GM10248 (cell line): ENCODE measurements at places on chromosomes 5 and 9.
A peak's percentile ranks its signal among the peaks of the same experiment; 100 is the strongest.

DNA sequence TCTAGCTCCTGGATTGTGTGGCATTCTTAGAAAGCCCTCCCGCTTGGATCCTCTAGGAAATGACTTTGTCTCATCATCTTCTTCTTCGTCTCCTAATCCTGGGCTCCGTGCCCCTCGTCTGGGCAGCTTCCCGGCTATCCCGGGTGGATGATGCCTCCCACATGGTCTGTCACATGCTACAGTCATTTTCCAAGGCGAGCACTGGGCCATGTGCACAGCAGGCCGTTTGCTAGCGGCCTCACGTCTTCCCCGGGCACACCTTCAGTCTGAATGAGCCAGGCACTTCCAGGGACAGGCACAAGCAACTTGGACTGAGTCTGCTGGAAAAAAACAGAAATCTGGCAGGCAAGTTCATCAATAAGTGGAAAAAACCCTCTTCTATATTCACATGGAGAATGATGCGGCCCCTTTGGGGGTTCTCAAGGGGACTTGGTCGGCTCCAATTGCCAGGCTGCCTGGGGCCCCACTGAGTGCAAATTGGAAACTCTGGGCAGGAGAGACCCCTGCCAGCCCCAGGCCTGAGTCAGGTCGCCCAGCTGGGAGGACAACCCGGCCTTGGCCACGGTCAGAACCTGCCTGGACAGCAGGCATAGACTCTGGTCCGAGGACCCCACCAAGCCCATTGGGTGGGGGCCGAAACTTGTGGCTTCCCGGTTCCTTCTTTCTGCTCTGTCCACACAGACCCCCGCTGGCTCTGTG is 11.1 kb upstream of the WNK2 start:
- no peak for DNase-seq

DNA sequence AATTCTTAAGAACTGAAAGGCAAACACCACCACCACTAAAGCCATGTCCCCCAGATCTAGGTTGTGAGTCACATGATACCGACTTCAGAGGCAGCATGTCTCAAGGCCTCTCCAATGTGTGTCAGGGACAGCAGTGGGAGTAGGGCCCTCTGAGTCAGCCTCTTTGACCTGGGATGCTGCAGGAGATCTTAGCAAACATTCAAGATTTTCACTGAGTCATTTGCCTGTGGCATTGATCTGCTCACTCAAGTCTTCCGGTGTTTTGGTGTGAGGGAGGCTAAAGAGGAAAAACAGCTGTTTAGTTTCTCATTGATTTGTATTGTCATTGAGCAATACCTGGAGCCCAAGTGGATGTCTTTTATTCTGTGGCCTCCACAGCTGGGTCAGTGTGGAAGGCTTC is 36.1 kb downstream of the TMC1 start:
- no peak for DNase-seq

GRCh38 chr9:97908705-97909104 is 13.6 kb downstream of the TRMO start:
- no peak for DNase-seq

- no peak for DNase-seq
Measured at GRCh38 chr9:110126986-110127864, 80.7 kb downstream of the C9orf152 start.

- DNase-seq: no peak
Measured at GRCh38 chr5:17799521-17799920, 165.3 kb downstream of the TAF11L14 start.

DNA sequence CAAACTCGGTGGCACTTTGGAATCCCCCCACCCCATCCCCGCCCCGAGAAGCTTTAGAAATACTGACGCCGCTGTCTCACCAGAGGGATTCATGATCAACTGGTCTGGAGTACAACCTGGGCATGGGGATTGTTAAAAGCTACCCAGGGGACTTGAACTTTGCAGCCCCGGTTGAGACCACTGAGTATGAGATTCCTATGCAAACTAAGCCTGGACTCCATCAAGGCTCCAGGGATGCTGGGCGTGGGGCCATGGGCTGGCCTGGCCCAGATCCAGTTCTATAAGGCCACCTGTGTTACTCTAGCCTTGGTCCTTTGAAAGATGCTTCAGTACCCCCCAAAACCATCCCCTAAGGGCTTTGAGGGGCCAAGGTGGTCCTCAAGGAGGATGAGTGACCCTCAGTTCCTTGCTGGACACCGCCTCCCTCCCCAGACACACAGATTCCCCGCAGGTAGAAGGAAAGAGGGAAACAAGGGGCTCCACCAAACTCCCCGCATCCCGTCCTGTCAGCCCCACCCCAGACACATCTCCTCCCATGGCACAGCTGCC is 68.5 kb downstream of the MRPL36 start:
- no peak for DNase-seq

DNA sequence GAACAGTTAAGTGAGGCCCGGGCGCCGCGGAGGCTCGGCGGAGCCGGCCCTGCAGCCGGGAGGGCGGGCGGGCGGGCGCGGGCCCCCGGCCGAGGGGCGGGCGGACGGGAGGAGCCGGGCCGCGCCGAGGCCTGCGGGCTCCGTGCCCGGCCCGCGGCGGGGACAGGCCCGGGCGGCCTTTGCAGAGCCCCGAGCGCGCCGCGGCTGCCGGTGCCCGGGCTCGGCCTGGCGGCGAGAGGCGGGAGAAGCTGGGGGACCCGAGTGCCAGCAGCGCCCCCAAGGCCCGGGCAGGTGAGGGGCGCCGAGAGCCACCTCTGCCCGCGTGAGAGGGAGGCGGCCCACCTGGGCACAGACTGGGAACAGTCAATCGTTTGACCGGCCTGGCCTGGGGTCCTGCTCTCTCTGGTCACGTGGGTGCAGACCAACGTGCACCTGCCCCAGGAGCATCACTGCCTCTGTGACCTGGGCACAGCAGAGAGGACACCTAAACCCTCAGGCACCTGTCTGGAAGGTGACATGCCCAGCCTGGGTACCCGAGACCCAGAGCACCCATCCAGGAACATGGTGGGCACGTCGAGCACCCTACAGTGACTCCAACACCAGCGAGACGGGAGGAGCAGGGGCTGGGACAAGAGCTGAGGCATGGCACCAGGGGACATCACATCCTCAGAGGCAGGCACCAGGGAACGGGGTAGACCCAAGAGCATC is 531 bp downstream of the MVB12B start:
- no peak for DNase-seq

DNA sequence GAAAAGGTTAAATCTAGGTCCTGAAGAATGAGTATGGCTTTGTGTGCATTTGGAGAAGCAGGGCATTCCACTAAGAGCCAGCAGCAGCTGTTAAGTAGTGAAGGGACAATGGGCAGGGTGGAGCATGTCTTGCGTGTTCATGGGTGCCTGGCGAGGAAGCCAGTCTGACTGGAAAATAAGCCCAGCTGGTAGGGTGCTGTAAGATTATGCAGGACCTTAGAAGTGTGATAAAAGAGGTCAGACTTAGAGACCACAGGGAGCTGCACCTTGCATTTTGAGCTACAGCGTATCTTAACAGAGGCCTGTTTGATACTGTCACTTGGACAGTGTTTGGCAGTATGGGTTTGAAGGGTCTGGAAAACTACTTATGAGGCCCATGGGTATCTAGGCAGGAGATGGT is 131.7 kb upstream of the ELL2 start:
- no peak for DNase-seq

GRCh38 chr9:107323836-107324585 is 40.9 kb downstream of the RAD23B start:
- DNase-seq: no peak

- DNase-seq: no peak
Measured at GRCh38 chr5:16304846-16305245, 125.3 kb upstream of the MARCHF11 start.

- peak; percentile 43 for DNase-seq
Measured at GRCh38 chr5:17267106-17267505, 49.7 kb downstream of the BASP1 start.

DNA sequence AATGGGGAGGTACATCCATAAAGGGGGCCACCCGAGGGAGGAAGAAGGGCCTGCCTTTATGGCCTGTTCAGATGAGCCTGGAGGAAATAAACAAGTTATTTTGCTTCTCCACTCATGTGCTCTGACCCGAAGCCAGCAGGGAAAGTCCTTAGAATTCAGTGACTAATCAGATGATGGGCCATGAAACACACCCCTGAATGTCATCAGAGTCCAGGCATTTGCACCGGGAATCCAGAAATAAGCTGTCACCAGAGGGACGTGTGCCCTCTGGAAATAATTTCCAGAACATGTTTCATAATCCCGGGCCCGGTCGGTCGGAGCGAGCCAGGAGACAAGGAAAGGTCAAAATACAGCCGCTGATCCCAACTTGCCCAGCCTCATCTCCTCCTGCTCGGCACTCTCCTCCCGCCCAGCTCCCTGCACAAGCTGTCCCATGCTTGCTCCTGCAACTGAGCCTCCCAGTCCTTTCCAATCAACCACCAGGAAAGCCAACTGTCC is 73.6 kb upstream of the ZNF622 start:
- no peak for DNase-seq

DNA sequence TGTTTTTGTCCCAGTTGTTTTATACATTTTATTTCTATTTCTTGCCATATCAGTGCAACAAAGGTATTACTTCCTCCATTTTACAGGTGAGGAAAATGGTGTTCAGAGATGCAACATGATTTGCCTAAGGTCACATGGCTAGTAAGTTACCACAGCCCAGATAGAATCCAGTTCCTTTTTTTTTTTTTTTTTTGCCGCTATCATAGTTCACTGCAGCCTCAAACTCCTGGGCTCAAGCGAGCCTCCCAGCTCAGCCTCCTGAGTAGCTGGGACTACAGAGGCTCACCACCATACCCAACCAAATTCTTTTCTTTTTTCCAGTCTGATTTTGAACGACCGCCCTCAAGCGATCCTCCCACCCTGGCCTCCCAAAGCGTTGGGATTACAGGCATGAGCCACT is 480 bp upstream of the CCDC69 start:
- DNase-seq: no peak

DNA sequence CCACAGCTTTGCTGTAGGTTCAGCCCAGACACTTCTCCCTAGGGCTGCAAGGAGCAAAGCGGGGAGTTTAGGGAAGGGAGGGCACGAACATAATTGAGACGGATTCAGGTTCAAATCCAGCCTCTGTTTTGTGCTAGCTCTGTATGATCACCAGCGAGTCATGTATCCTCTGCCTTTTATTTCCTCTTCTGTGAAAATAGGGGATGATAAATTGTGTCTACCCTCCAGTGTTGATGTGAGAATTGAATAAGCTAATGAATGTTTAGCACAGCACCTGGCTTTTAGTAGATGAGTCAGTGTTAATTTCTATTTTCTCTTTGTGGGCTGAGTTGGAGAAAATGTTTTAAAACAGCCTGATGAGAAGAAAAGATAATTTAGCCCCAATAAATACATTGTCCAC is 6.2 kb downstream of the MLANA start:
- no peak for DNase-seq

- no peak for DNase-seq
Measured at GRCh38 chr9:135350003-135350315, 129.6 kb upstream of the PPP1R26 start.

GRCh38 chr5:102815084-102815483 is 60.0 kb downstream of the PAM start:
- no peak for DNase-seq

DNA sequence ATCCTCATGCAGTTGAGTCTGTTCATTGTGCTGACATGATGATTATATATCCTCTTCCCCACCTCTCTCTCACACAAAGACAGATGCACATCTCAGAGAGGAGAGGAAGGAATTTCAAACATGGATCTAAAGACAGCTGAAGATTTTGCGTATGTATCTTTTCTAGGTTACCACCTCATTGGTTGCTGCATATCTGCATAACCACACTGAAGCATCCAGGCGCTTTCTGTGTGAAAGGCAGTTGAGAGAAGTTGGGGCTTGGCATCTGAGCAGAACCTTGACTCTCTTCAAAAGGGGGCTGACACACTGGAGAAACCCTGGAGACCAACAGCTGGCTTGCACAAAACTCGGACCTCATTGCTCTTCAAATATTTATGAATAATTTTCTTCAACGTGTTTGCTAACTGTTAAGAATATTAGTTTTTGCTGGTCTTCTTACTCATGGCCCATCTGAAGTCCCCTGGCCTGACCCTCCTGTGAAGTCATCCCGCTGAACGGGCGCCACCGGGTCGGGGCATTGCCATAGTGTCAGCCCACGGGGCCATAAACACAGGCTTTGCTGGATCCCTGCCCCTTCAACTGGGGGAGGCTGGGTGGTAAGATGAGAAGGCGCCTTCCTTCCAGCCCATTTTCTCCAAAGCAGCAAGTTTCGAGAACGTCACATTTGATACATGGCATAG is 593.2 kb upstream of the CLINT1 start:
- no peak for DNase-seq

GRCh38 chr5:140312067-140312790 is 9.3 kb upstream of the PFDN1 start:
- DNase-seq: no peak

- DNase-seq: no peak
Measured at GRCh38 chr9:93355827-93356226, 95.7 kb upstream of the FAM120A start.

GRCh38 chr5:82674671-82675070 is 396.5 kb upstream of the RPS23 start:
- DNase-seq: no peak

DNA sequence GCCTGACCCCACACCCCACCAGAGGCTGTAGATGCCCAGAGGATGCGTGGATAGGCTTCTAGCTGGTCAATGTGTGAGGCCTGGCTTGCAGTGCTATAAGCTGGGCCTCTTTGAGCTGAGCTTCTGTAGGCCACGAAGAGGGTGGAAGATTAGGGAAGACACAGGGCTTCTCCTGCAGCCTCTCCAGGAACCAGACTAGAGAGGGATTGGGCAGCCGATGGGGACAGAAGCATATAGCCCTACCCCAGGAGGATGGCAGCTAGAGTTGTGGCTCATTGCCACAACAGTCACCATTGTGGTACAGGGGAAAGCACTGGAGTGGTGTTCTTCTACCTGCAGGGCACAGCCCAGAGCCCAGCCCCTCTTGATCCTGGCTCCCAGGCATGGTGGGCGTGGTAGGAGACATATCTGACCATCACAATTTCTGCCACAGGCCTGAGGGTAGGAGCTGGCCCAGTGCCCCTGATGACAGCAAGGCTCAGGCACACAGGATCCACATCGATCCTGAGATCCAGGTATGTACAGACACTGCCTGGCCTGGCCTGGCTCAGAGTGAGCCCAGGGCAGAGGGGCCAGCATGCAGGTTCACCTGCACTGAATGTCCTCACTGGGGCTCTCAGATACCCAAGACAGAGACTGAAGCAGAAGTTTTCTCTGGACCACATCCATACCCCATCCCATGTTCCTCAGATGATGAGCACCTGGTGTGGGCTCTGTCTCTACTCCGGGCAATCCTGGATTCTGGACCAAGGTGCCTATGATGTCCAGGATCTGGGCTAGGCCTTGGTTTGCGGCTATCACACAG is 8.7 kb downstream of the PDLIM4 start:
- peak; percentile 12 for DNase-seq

DNA sequence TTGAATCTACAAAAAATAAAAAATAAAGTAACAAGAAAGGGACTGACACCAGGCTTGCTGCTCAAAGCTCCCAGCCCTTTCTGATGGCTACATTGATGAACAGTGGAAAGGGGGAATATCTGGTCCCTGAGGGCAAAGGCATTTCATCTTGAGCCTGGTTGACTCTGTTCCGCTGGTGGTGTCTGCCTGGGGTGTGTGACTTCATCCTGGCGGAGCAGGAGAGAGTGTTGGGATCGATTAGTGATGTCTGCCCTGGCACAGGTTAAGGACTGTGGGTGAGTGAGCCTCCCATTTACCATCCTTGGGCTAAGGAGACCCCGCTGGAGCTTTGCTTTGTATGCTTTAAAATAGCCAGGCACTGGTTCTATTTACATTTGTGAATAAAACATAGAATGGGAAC is 56.9 kb upstream of the ASS1 start:
- no peak for DNase-seq
